ENCODE measurements at places on chromosomes 6 and 20.

DNA sequence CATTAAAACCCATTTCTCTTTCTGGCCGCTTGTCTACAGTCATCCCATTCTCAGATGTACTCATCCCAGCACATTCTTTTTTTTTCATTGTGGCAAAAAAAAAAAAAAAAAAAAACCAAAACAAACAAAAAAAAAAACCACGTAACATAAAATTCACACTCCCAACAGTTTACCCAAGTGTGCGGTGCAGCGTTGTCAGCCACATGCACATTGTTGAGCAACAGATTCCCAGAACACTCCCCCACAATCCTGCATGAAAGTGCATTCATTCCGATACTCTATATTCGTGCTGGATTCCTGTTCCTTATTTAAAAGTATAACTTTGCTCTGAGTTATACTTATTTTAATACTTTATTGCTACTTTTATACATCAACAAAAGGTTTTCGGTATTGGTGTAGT, 96.0 kb downstream of the SASH1 start:
- DNase-seq: peak; percentile 59

DNA sequence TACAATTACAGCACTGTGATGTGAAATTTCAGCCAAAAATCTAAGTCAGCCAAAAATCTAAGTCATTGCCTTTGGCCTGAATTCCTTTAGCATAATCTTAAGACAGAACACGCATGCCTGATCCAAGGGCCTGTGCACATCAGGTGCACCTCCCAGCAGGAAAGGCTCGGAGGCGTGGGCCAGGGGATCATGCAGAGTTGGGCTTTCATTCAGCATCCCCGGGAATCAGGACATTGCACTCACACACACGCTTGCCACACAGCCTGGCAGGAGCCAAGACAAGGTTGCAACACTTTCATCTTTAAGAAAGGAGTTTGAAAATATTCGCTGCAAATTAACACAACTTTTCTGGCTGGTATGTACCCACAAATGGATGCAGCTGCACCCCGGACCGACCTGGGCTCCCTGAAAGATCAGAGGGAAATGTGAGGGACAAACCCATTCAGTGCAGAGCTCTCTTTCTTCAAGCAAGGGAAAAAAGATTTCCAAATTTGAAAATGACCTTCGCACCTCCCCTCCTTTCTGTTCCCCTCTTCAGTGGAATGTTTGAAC, 48.8 kb downstream of the ERMARD start:
- DNase-seq: peak; percentile 7

- DNase-seq: no peak
Measured at GRCh38 chr6:93663111-93663510, 243.8 kb upstream of the EPHA7 start.

DNA sequence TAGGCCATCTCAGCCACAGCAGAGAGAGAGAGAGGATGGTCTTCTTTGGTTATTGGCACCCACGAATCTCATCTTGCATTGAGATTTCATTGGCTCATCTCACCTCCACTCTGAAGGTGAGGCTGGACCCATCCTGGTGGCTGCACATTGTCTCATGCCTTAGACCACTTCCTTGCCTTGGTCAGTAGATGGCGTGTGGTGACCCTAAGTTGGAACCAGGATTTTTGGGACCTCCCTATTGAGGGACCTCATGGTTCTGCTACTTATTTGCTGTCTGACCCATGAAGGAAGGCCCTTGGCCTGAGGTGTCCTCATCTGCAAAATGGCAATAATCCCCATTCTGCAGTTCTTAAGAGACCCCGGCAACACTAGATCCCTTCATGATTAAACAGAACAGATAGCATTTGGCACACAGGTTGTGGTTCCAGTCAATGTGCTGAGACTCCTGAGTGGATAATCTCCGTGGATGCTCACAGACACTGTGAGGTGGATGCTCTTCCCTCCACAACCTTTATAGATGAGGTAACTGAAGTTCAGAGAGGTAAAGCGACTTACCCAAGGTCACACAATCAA, 21.5 kb upstream of the AAR2 start:
- DNase-seq: peak; percentile 27

DNA sequence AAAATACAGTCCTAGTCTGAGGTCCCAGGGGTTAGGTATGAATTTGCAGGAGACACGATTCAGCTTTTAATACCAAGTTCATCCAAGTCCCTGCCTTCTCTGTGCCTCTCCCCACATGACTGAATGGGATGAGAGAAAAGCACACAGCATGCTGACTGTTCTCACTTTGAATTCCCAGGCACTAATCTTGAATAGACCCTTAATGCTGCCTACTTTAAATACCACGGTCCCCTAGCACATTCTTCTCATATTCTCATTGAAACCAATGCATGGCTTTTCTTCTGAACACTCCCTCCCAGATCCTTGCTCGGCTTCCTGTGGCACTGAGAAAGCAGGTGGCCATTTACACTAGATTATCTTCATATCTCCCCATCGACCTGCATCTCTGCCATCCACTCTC, 30.1 kb upstream of the SCAF8 start:
- DNase-seq: no peak

Data from lung (tissue), 17 donors.